ENCODE measurements at places on chromosomes 3 and 15. TPM values are rescaled to one million over a fixed set of nuclear protein-coding genes. Genes with fewer than 3 reads are reported as not detected.

The CLEC3B gene
- not detected for total RNA-seq

DNA sequence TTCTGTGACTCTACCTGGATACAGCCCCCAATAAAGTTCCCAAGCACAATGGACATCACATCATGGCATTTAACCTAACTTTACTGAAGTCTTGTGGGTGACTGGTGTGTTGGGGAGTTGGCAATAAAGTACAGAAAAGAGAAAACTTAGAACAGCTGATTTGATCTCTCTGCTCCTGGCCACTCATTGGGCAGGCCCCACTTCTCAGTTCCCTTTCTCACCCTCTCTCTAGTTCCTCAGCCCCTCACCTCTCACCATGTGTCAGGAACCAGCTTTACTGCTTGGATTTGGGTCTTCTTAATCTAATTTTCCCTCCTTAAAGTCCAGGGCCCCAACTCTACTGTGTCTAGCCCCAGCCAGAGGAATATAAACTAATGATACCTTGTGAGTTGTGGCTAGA lies 713 bp upstream of the MUC13 start:
- DNase-seq = no peak

GRCh38 chr15:100772478-100772877 lies 107.2 kb upstream of the ALDH1A3 start:
- DNase-seq = no peak

GRCh38 chr3:13567684-13568514 lies 19.0 kb downstream of the FBLN2 start:
- no peak for DNase-seq

DNA sequence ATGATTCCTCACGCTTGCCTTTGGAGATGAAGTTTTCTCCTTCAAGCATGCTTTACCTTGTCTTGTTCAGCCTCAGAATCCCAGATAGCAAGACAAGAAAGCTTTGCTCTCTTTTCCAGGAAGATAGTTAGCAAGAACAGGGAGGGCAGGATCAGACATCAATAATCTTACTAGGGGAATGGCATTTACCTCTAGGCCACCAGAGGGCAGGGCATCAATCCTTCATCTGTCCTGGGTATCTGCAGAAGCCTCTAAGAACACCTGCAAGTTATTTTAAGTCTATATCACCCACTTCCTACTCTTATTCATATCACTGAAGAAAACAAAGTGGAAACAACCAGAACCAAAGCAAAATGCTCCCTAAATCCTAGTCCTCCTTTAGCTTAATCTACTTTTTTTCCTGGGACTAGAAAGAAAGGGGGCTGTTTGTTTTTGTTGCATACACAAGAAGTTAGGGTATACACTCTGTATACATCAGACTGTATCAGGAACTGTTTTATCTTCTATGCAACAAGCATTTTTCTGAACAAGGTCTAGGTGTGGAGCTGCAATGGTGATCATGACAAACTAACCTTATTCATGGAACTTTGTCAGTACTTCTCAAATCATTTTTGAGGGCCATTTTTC lies 862.5 kb downstream of the CADM2 start:
- DNase-seq = peak; percentile 16
